Left cardiac atrium (tissue), 4 donors: ENCODE measurements at places on chromosomes 11 and 22. TPM values are rescaled to one million over a fixed set of nuclear protein-coding genes. Genes with fewer than 3 reads are reported as not detected.

Gene KIRREL3
- total RNA-seq = 2.1 TPM

DNA sequence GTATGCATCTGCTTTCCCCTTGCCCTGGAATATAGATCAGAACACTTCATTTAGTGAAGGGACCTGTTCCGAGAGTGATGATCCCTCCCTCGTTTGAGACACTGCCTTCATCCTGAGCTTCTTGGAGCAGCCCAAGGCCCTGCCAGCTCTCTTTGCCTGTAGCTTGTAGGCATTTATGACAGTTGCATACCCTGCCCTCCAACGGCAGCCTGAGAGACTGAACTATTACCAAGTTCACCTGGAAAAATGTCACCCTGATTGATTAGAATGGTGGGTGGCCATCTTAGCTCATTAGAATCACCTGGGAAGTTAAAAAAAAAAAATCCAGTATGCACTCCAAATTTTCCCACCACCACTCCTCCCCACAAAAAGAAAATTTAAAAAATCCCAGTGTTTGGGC, 1.5 kb downstream of the MICAL3 start:
- DNase-seq = no peak

- DNase-seq = no peak
Observed at GRCh38 chr11:57164317-57164716, 17.4 kb upstream of the LRRC55 start.

GRCh38 chr11:65618763-65619162, 3.2 kb downstream of the PCNX3 start:
- no peak for DNase-seq

Gene IL17RA
- total RNA-seq = 11.6 TPM

Gene HPX
- 0.38 TPM for total RNA-seq

Gene MYRF
- total RNA-seq = 4.0 TPM

DNA sequence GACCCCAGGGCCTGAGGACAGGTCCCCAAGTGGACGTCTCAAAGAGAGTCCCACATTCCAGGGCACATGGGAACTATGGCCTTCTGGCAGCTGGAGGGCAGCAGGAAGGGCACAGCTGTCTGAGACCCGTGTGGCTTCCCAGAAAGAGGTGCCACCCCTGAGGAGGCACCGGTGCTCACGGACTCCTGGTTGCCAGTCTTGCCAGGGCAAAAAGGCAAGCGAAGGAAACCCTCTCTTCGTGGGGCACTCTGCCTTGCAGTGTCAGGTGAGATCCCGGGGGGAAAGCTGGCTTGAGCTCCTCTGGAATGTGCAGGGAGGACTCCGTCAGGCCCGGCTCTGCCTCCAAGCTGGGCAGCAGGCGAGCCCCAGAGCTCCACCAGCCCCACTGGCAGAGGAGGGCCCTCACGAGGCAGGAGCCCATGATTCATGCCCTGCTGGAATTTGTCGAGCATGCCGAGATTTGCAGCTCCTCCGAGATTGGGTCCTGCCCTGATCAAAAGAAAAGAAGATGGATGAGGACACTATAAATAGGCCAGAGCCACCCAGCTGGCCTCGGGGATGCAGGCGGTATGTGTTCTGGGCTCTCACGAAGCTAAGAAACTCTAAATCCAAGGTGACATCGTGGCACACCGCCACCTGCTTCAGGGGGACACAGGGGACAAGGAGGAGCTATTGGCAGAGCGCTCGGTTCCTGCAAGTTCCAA, 9.9 kb upstream of the CELSR1 start:
- DNase-seq = peak; percentile 66
